ENCODE measurements at places on chromosomes 12 and 14.

DNA sequence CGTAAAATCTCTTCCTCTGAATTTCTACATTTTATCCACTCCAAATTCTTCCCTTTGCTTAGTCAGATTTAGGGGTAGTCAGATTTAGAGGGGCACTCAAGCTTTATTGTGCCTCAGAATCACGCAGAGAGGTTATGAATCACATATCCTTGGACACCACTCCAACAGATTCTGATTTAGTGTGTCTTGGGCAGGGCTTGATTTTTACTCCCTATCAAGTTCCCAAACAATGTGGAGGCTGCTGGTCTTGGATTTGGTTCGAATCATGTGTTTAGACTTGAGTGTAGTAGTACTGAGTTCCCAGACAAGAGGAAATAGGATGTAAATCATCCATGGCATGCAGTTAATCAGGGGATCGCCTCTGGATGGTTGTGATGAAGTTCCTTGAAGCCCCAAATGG lies 298.1 kb upstream of the CLEC14A start:
- DNase-seq: no peak

GRCh38 chr14:54642801-54643695 lies 76.1 kb downstream of the SAMD4A start:
- DNase-seq: no peak

DNA sequence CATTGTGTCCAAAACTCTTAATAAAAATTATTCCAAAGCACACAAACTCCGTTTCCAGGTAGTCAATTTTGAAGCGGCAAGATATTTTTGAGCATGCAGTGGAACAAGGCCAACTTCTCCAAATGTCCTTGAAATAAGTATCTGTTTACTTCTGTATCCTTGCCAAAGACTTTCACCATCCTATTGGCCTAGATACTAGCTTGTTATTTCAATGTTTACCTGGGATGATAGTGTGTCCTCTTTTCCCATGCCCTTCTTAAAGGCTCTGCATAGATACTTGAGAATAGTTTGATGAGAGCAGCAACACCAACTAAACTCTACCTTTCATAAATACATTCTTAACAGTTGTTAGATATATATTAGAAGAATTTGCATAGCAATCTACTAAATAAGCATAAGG lies 160.9 kb downstream of the KCNC2 start:
- DNase-seq: no peak

- no peak for DNase-seq
Measured at GRCh38 chr12:65685514-65685913, 138.8 kb upstream of the HMGA2 start.

GRCh38 chr14:59354666-59355065 lies 110.5 kb downstream of the GPR135 start:
- DNase-seq: peak; percentile 90

- no peak for DNase-seq
Measured at GRCh38 chr14:97441740-97442362, 644.7 kb downstream of the VRK1 start.

GRCh38 chr12:118842866-118843265 lies 138.5 kb upstream of the SRRM4 start:
- no peak for DNase-seq
